ENCODE measurements at places on chromosomes 12 and 14.

GRCh38 chr12:73815072-73815645, 722.5 kb upstream of the ATXN7L3B start:
- DNase-seq: no peak

DNA sequence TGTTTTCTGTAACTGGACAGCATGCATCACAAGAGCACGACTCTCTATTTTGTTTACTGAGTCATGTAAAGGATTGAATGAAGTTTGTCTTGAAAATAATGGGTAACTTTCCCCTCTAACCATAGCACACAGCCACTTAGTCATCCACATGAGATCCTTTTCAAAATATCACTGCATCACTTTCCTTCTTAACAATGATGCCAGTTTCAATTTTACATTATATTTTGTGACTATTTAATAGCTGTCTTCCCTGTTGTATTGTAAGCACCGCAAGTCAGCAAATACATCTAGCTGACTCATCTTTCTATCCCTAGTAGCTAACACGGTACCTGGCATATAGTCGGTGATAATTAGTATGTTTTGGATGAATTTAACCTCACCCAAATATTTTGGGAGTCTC, 83.3 kb upstream of the PPM1H start:
- peak; percentile 27 for DNase-seq

- DNase-seq: peak; percentile 48
Measured at GRCh38 chr12:124030510-124030909, 57.5 kb downstream of the ZNF664 start.

GRCh38 chr14:55084401-55085059, 33.1 kb downstream of the MAPK1IP1L start:
- no peak for DNase-seq

- peak; percentile 14 for DNase-seq
Measured at GRCh38 chr12:607541-608001, 55.7 kb downstream of the NINJ2 start.

DNA sequence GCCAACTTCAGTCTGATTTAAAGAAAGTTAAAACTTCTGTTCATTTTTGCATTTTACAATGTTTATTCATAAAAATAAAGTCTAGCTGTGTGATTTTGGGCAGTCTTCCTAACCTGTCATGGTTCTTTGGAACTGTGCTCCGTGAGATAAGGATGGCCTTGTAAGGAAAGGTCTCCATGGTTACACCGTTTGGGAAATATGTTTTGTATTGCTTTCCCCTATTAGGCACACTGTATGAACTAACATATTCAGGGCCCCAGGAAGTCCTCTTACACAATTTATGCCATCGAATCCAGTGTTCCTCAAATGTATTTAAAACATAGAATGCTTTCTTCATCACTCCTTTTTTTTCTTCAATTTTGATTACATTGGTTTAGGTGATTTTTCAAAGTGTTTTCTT, 54.5 kb downstream of the APAF1 start:
- no peak for DNase-seq

GRCh38 chr12:63845726-63846125, 1.2 kb downstream of the SRGAP1 start:
- peak; percentile 52 for DNase-seq

GRCh38 chr12:75481013-75481705, 604 bp downstream of the GLIPR1 start:
- DNase-seq: peak; percentile 36

GRCh38 chr12:89490922-89491321, 33.7 kb downstream of the GALNT4 start:
- no peak for DNase-seq

GRCh38 chr12:116692605-116693004, 45.3 kb downstream of the SPRING1 start:
- DNase-seq: no peak

All from HT1080 (cell line).